Activated CD4-positive, alpha-beta T cell treated with anti-CD3 and anti-CD28 coated beads, Interleukin-10, Interleukin-2, amounts not matched to agents 100 ng/mL and 50 ng/mL, durations not matched to agents 16 hours and 8 hours (primary cell): ENCODE measurements at places on chromosomes 6 and 20.

DNA sequence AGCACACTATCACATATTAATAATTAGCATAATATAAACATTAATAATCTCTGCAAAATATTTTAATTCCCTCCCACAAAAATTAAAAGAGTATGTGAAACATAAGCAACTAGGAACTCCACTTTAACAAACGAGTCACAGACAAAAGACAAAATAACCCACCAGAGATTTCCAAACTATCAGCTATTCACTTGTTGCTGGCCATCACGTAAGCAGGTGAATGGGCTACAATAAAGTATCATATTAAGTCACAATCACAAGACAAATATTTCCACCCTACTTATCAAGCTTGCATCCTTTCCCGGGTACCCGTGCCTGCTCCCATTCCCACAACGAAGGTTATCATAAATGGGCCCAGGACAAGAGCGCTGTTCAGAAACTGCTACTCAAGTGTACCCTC lies 2.5 kb downstream of the HDAC2 start:
- no peak for DNase-seq

- DNase-seq, result no peak
These were observed 196.2 kb downstream of the EYA2 start for GRCh38 chr20:47090835-47091234.

DNA sequence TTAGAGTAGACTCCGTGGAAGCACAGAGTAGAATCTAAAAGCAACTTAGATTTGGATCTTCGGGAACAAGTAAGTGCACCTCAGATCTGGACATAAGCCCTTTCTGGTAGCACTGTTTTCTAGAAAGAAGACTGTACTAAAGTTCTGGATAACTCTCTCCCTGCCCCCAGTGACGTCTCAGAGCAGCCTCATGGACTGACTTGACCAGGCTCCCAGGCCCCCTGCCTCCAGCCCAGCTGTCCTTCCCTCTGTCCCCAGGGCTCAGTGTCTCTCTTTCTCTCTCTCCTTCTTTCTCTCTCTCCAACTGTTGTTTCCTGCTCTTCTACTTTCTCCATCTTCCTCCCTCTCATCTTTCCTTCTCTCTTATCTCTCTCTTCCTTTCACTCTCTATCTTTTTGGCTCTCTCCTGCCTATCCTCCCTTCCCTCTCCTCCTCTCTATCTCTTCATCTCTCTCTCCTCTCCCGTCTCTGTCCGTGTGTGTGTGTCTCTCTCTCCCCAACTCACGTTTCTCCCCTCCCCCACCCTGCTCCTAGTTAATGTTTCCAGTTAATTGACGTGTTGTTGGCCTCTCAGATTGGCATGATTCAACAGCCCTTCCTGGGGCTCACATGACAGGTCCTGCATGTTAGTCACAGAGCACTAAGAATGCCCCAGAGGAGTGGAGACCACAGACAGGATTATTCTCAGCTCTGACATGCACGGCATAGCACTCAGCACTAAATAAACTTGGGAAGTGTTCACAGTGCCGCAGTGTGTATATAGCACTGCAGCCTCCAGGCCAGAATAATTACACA lies 180.4 kb upstream of the FOXQ1 start:
- DNase-seq, result no peak

DNA sequence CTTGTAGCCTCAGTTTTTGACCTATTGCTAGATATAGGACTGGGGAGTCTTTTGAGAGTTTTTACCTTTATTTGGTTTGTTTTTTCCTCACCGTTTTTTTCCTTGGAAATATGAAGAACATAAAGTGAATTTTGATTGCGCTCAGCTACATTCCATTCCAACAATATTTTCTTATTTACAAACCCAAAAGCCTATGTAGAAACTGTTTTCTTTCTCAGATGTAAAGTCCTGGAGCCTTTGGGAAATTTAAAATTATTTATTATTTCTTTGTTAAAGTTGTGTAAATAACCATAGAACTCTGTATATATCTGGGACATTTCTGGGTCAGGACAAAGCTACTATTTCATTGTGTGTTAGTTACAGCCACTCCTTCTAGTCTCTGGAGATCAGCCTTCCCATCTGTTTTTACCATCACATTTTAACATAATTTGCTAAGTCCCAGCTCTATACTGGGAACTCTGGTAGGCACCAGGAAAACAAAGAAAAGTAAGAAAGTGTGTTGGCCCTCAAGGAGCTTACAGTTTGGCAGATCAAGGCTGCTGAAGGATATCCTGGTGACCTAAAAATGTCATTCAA lies 68.8 kb downstream of the JAG1 start:
- no peak for DNase-seq

DNA sequence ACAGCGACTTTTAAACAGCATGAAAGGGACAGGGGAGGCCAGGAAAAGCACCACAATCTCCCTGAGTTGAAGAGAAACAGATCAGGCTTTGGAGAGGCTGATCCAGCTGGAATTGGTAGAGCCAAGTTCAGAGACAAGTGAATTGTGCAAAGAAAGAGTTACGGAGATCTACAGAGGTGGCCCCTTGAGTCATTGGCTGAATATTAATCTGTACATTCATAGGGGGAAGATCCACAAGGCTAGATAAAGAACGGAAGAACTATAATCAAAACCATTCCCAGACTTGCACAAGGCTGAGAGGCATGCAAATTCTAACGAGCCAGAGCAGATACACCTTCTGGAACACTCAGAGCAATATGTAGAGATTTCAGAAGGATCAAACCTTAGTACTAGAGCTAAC lies 14.2 kb upstream of the FOXQ1 start:
- no peak for DNase-seq

GRCh38 chr6:35141007-35141655 lies at the start of gene TCP11:
Gene TCP11, minus strand, starts transcription at chr6:35141339. Its CDS starts 469 bp downstream, at chr6:35140870.
- peak; percentile 43 for DNase-seq

- no peak for DNase-seq
These were observed 48.2 kb upstream of the QKI start for GRCh38 chr6:163366288-163366687.

- no peak for DNase-seq
These were observed 92.0 kb downstream of the OLIG3 start for GRCh38 chr6:137402143-137402680.

DNA sequence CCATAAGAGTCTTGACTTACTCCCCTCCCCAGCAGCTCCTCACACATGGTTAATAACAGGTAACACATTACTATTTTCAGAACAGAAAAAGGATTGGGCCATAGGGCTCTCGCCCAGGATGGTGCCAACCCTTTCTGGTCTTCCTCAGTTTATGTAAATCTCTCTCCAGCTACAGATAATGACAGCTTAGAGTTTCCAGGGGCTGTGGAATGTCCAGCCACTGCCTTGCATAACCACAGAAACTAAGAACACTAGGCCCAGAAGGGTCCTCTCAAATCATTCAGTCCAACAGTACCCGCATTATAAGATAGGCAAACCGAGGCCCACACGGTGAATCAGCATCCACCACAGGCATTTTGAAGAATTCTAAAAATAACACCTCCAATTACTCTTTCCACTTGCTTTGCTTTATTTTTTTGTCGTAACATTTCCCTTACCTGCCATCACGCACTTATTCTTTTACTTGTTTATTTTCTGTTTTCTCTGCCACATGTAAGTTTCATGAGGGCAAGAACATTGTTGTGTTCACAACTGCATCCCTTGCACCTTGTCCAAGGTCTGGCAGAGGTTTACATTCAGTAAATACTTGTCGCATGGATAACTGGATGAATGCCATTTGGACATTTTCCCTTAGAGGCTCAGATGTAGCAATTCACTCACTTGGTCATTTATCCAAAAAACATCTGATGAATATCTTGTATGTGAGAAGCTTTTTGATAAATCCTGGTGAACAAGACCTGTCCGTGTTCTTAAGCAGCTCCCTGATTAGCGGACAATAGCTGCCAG lies 6.4 kb upstream of the SDC4 start:
- DNase-seq, result peak; percentile 47

GRCh38 chr6:106787327-106788196 lies 158.2 kb downstream of the QRSL1 start:
- no peak for DNase-seq

- no peak for DNase-seq
These were observed 3.1 kb downstream of the CCDC28A start for GRCh38 chr6:138776659-138777058.
